CD8-positive, alpha-beta memory T cell (primary cell): ENCODE measurements at places on chromosomes 7 and 10. TPM values are rescaled to one million over a fixed set of nuclear protein-coding genes. Genes with fewer than 3 reads are reported as not detected.

Gene CPEB3
- total RNA-seq = 2.1 TPM

Gene GPR26
- not detected for total RNA-seq

Gene WASL
- total RNA-seq = 7.4 TPM

Gene COX19
- total RNA-seq = 21.3 TPM

Gene SCART1
- 1.5 TPM for total RNA-seq

Gene OTUD1
- 6.9 TPM for total RNA-seq

Gene IFIT2
- 1.3 TPM for total RNA-seq

Gene CREB5
- total RNA-seq = not detected

Gene C10orf105
- 0.11 TPM for total RNA-seq

Gene NPFFR1
- not detected for total RNA-seq

Gene LRIT1
- total RNA-seq = not detected

Gene FLNC
- not detected for total RNA-seq

Gene ABI1
- total RNA-seq = 37.1 TPM

Gene SYT15
- 0.70 TPM for total RNA-seq

Gene CSGALNACT2
- total RNA-seq = 21.0 TPM

Gene NANOS1
- total RNA-seq = 0.22 TPM

Gene IGFBP3
- total RNA-seq = 4.5 TPM

Gene PLPP4
- total RNA-seq = not detected

Gene NKX2-3
- total RNA-seq = not detected

Gene CYP26C1
- not detected for total RNA-seq

Gene EZH2
- 125 TPM for total RNA-seq

Gene ZC3HAV1L
- 13.6 TPM for total RNA-seq

Gene ANK3
- total RNA-seq = 12.8 TPM

Gene PPP1R9A
- 0.02 TPM for total RNA-seq

Gene TMEM196
- not detected for total RNA-seq

Gene SLC18A3
- total RNA-seq = not detected

Gene ADIRF
- total RNA-seq = not detected

Gene GALNT17
- not detected for total RNA-seq

Gene NAT16
- total RNA-seq = not detected

Gene ADO
- total RNA-seq = 39.4 TPM

Gene RBM33
- 68.7 TPM for total RNA-seq

Gene IDE
- total RNA-seq = 42.4 TPM

Gene LLCFC1
- total RNA-seq = not detected

Gene PRKCQ
- 44.1 TPM for total RNA-seq

Gene ADCYAP1R1
- total RNA-seq = not detected

Gene C10orf53
- total RNA-seq = not detected

Gene SPAM1
- total RNA-seq = not detected

Gene DNAJC2
- 60.0 TPM for total RNA-seq

Gene SLC29A3
- 6.0 TPM for total RNA-seq

Gene RBM20
- total RNA-seq = 0.09 TPM

Gene TWIST1
- total RNA-seq = not detected

Gene C7orf57
- total RNA-seq = 0.66 TPM

Gene CFAP70
- 1.2 TPM for total RNA-seq

Gene SLC26A3
- not detected for total RNA-seq

Gene IFIT1B
- total RNA-seq = not detected

Gene LRRC4
- total RNA-seq = 0.15 TPM

Gene GNG11
- total RNA-seq = not detected

Gene SPDYE1
- not detected for total RNA-seq

Gene PRXL2A
- 8.1 TPM for total RNA-seq

Gene TRIM73
- total RNA-seq = 4.7 TPM

Gene FAM241B
- 10.8 TPM for total RNA-seq

Gene CCDC172
- not detected for total RNA-seq

Gene TCF7L2
- 0.89 TPM for total RNA-seq

Gene MAD1L1
- total RNA-seq = 43.6 TPM

Gene RPEL1
- total RNA-seq = not detected
